ENCODE measurements at places on chromosomes 5 and 9. TPM values are rescaled to one million over a fixed set of nuclear protein-coding genes. Genes with fewer than 3 reads are reported as not detected.

The LAMC3 gene
- 5.1 TPM for total RNA-seq

DNA sequence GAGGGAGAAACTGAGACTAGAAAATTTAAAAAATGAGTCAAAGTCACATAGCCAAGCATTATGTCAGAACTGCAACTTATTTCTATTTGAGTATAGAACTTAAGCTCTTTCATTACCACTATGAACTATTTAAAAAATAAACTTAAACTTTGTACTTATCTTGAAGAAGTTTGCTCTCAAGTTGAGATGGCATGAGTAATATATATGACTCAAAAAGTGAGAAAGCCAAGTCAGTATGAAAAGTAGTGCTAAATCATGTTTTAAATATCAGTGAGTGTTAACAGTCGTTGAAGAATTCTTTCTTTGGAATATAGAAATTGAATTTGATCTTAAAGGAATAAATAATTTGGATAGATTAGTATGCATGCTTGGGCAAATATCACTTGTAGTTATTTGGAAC lies 36.3 kb upstream of the CDH10 start:
- DNase-seq = no peak

GRCh38 chr9:134271338-134272301 lies 54.6 kb upstream of the RXRA start:
- no peak for DNase-seq

GRCh38 chr9:94945197-94946144 lies 219.0 kb downstream of the AOPEP start:
- DNase-seq = no peak

DNA sequence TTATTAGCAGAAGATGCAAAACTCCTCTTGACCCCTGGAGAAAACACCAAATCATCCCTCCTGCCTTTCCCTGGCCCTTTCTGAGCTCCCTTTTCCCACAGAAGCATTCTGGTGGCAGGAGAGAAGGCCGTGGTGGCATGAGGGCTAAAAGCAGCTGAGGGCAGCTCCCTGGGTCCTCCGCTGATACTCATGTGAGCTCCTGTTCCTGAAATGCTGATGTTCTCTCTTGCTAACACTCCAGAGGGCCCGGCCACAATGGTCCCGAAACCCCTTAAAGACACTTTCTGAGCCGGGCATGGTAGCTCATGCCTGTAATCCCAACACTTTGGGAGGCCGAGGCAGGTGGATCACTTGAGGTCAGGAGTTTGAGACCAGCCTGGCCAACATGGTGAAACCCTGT lies 183.1 kb downstream of the HSPA4 start:
- no peak for DNase-seq
